ENCODE measurements at places on chromosomes 5 and 9.

GRCh38 chr5:59206132-59206581, 623.3 kb downstream of the RAB3C start:
- DNase-seq = no peak

GRCh38 chr5:168260353-168261226, 30.9 kb upstream of the WWC1 start:
- no peak for DNase-seq

- DNase-seq = no peak
Measured at GRCh38 chr5:54894957-54895815, 90.2 kb downstream of the ESM1 start.

- no peak for DNase-seq
Measured at GRCh38 chr5:126508962-126509279, 85.7 kb downstream of the GRAMD2B start.

DNA sequence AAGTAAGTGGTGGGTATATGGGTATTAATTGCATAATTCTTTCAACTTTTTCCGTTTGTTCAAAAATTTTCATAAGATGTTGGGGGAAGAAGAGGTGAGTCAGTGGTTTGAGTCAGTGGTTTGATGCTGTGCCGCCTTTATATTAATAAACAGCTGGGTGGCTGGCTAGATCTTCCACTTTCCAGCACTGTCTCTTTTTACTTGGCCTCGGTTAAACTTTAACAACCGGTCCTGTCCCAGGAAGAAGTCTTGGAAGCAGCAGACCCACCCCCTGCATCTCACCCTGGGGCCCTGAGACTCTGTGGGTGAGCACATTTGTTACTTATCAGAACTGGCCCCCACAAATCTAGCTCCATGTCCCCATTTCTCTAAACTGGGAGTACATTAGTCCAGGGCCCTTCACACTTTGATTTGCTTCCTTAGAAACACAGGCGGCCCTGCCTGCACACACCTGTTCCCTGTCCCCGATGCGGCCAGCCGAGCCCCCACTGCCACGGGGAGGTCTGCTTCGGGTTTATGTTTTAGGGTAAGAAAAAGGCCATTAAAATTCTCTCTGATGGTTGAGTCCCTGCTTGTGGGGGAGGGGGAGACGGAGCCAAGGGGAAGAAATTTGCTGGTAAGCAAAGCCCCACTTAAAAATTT, 90.7 kb downstream of the PTCH1 start:
- DNase-seq = peak; percentile 35

- no peak for DNase-seq
Measured at GRCh38 chr9:129472651-129473102, 148.2 kb downstream of the C9orf50 start.

- DNase-seq = peak; percentile 42
Measured at GRCh38 chr9:117365438-117365837, 49.4 kb downstream of the ASTN2 start.

GRCh38 chr9:126306071-126306647, 20.5 kb upstream of the MVB12B start:
- no peak for DNase-seq

- no peak for DNase-seq
Measured at GRCh38 chr9:16618524-16618923, 251.9 kb downstream of the BNC2 start.

- DNase-seq = no peak
Measured at GRCh38 chr5:107472620-107473064, 198.1 kb downstream of the EFNA5 start.

DNA sequence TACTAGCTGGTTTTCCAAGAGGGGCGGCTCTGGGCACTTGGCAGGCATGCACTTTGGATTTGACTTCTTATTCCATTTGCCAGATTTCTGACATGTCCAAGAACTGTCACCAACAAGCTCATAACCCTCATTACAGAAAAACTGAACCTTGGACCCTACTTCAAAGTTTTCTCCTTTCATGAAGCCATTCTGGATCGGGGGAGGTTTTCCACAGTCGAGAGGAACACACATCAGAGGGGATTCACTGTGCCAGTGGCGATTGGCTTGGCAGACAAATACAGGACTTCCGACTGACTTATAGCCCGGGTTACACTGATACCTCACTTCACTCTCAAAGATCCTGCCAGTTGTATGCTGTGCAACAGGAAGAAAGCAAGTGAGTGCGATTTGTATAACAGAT, 70.9 kb upstream of the TXNDC8 start:
- DNase-seq = no peak

- peak; percentile 97 for DNase-seq
Measured at GRCh38 chr9:4366591-4367330, 66.9 kb upstream of the GLIS3 start.

GRCh38 chr5:153130296-153130695, 360.2 kb upstream of the GRIA1 start:
- DNase-seq = no peak

DNA sequence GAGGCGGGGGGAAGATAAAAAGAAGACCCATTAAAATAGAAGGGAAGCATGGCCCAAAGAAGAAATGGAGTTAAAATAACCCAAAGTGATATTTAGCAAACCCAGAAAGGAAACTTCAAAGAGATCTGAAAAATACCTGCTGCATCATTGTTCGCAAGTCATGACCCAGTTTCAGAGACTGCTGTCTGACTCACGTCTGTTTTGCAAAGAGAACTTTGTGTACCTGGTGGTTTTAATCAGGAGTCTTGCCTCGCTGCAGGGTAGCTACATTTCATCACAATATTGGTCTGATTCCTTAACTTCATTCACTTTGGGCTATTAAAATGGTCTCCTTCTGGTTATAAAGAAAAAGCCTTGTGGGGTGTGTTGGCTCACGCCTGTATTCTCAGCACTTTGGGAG, 461.1 kb upstream of the DAP start:
- DNase-seq = no peak

- DNase-seq = no peak
Measured at GRCh38 chr5:53456366-53456765, 24.1 kb upstream of the FST start.

- peak; percentile 4 for DNase-seq
Measured at GRCh38 chr9:104808035-104808614, 44.2 kb downstream of the NIPSNAP3B start.

- DNase-seq = no peak
Measured at GRCh38 chr5:10599862-10600284, 36.0 kb downstream of the ANKRD33B start.

GRCh38 chr9:110814159-110814558, 145.6 kb downstream of the MUSK start:
- DNase-seq = no peak

- DNase-seq = no peak
Measured at GRCh38 chr5:100299261-100299660, 235.9 kb upstream of the FAM174A start.

DNA sequence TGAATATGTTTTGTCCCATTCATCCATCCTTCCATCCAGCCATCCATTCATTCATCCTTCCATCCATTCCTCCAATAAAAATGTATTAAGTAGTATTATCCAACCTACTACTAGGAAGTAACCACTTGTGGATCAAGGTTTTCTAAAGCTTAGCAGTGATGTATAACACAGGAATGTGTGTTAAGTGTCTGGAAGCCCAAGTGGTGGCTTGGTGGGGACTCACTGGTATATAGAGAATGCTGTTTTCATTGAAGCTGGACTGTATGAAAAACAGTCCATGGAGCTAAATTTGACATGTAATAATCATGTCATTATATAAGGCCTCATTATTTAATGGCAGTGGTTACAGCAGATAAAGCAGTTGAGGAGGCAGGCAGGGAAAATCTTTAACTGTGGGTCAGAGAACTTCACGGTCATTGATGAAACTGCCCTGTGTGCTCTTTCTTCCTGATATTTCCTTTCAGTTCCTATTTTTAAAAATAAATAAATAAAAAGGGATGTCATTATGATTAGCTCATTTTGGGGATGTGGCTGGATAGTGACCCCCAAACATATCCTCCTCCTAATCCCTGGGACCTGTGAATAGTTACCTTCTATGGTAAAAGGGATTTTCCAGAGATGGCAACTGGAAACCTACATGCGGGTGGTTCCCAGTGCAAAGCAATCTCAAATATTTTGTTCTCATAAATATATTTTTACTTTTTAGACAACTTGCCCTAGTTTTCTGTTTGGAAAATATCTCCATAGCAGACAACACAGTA, 82.3 kb downstream of the DAPK1 start:
- no peak for DNase-seq

DNA sequence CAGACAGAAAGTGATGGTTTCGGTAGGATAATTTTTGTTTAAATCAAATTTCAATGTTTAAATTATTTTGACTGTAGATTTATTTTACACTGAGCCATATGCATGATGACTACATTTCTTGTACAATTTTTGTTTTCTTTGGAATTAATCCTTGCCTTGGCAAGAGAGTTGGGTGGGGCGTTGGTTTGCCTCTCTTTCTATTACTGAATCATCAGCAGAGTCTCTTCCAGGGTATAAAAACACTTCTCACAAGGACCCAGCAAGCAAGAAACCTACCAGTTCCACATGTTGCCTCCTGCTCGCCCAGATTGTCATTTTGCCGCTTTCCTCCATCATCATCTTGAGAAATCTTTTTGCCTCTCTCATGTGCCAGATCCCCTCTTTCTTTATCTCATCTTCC, 455.0 kb upstream of the DMAC1 start:
- no peak for DNase-seq

GRCh38 chr9:859251-859650, 17.8 kb downstream of the DMRT1 start:
- DNase-seq = no peak

DNA sequence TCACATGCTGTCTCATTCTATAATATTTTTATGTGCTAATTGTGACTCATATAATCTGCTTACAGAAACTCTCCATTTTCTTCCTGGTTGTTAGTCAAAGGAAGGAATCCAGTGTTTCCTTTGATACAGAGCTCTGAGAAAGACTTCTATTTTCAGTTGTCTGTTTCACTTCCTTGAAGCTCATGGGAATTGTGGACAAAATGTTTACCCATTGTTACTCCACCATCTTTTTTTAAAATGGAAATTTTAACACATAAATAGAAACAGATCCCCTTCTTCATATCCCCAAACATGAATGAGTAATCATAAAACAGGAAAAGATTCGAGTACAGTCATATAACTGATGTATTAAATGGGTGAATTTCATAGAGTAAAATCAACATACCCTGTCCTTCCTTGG, 42.0 kb upstream of the KCNN2 start:
- no peak for DNase-seq

DNA sequence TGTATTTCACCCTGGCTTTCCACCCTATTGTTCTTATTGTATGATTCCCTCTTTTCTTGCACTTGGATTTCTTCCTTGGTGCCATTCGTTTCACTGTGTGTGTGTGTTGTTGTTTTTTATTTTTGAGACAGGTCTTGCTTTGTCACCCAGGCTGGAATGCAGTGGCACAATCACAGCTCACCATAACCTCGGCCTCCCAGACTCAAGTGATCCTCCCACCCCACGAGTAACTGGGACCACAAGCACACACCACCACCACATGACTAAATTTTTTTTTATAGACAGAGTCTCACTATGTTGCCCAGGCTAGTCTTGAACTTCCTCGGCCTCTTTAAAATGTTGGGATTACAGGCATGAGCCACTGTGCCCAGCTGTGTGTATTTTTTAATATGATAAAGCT, 72.0 kb downstream of the MLLT3 start:
- no peak for DNase-seq

DNA sequence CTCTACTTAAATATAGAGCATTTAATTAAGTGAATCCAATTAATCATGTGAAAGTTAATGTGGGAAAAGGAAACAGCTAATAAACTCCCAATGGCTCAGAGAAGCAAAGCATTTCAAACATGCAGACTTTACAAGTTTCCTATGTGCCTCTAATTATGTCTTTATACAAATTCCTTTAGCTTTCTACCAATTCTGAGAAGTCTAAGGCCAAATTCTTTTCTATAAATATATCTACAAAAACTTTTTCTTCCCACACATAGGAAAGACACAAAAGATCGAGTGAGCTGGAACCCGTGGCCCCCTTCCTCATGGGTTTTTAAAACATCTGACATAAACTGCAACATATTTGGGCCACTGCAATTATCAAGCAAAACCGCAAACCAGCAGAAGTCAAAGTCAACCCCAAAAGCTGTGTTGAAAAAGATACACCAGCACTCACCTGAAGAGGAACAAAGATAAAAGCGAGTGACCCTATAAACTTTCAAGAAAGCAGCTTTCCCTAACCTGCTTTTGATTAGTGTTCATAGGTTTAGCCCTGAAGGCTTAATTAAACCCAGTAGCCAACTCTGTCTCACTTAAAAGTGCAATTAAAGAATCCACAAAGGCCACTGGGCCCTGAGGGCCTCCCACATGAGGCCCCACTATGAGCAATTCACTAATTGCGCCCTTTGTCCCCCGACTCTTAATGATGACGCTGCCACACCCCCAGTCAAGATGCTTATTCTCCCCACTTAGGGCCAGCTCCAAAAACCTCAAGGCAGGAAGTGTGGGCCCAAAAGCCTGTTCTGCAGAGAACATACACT, 12.1 kb downstream of the SEMA5A start:
- DNase-seq = no peak

DNA sequence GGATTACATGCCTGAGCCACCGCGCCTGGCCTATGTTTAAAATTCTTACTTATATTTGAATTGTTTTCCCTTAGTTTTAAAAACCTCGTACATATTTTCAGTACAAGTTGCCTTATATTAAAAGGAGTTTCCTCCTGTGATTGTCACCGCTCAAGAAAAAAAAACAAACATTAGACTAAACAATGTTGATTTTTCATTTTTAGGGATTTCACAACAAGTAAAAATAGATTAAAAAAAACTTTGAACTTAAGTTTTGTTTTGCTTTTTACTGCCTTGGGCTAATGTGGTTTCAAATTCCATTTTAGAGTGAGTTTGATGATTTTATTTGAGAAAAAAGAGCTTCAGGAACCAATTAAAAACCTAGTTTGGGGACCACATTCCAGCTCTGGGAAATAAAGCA, 1196.6 kb upstream of the CDH18 start:
- DNase-seq = no peak

DNA sequence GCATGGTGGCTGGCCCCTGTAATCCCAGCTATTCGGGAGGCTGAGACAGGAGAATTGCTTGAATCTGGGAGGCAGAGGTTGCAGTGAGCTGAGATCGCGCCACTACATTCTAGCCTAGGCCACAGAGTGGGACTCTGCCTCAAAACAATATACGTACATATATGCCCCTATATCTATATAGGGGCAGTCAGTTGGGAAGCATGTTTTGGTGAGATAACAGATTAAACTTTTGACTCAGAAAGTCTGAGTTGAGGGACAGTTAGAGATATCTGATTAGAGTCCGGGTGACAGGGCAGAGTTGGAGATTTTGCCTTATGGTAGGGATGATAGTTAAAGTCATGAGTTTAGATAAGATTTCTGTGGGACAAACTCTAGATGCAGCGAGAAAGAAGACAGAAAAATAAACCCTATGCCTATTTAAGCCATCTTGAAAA, 71.8 kb upstream of the ALDH1A1 start:
- no peak for DNase-seq

DNA sequence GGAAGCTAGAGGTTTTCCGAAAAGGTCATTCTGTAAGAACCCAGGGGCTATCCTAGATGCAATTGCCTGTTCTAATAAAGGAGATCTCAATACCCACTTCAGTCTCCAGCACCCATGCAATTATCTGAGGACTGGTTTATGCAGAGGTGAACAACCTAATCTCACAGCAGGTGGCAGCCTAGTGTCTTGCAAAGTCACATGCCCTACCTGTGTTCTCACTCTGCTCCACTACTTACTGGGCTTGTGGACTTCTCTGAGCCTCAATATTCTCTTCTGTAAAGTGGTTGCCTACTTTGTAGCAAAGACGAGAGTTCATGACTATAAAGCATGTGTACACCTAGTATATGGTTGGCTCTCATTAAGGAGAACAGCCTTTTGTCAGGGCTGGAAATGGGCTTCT, 21.0 kb upstream of the ALDH1B1 start:
- no peak for DNase-seq

Measured in cerebellar cortex (tissue), 1 donor.